ENCODE measurements at places on chromosomes 6 and 20.

GRCh38 chr20:36394340-36394965, 88.3 kb downstream of the DLGAP4 start:
- DNase-seq = no peak

DNA sequence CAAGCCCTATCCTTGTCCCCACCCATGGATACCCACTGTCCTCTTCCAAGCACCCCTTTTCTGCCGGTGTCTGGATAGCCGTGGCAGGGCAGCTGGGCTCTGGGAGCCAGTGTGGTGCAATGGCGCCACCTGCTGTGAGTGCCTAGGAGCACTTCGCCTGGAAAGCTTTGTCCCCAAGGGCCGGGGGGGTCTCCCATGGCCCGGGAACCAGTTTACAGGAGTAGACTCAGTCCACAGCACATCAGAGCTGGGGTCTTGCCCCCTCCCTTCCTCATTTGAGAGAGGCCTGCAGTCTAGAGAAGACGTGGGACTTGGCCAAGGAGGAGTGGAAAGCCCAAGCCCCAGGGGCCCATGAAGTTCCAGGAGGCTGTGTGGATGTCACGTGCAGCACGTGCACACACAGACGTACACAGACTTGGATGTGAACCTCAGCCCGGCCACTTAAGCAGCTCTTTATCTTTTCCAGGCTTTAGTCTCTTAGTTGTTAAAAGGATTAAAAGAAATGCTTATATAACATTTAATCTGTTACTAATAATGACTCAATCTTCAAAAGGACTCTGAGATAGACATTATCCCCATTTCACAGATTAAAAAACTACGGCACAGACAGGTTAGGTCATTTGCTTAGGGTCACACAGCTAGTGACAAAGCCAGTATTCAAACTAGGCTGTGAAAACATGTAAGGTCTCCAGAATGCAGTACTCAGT, 40.9 kb upstream of the CDH22 start:
- DNase-seq = no peak

DNA sequence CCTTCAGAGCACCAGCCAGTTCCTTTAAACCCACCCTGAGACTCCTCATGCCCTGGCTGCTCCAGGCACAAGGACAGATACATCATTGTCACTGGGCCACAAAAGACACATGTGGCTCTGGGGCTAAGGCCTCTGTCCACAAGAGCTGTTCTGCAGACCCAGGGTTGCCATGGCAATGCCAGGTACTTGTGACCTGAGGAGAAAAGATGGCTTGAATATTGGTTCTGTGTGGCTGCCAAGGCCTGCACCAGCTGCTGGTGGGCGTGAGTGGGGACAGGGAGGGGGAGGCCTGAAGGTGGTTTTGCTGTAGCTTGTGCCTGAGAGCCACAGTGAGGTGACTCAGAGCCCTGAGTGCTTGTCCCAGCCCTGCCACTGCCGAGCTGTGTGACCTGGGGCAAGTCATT, 31.8 kb downstream of the SAYSD1 start:
- no peak for DNase-seq

- no peak for DNase-seq
These were observed 103.2 kb upstream of the TNFAIP3 start for GRCh38 chr6:137763886-137764285.

DNA sequence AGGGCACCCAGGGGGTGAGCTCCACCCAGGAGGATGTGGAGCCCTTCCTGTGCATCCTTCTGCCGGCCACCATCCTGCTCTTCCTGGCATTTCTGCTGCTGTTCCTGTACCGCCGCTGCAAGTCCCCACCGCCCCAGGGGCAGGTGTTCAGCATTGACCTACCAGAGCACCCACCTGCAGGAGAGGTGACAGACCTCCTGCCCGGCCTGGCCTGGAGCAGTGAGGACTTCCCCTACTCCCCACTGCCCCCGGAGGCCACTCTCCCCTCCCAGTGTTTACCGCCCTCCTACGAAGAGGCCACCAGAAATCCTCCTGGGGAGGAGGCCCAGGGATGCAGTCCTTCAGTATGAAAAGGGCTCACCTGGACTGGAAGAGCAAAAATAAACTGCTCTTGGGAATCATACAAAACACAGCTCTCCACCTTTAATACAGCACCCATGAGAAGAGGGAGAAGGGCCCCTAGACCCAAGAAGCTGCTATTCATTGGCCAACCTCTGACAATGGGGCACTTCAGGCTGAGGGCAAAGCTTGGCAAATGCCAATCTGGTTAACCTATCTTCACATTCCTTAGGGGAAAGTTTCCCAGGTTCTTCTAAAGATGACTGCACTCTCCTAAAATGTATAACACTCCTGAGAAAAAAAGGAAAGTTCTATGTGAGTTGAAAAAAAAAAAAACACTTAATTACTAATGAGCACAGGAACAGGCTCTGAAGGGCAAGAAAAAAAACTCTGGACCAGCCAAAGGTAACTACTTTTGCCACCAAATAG, 5.0 kb downstream of the SMIM28 start:
- DNase-seq = no peak

DNA sequence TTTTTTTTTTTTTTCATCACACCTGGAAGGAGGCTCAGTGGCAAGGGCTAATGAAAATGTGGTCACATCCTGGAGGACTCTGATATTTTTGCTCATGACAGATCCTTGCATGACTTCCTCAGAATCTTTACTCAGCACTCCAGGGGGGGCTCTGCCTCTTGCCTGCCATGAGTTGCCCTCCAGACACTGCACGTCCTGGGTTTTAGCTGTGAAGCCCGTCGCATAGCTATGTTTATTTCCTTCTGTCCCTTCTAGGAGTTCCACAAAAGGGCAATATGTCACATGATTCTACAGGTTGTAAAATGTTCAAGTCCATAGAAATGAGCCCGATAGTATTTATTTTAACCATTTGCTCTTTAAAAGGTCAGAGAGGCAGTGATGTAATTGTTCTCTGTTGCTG, 18.2 kb downstream of the MAS1 start:
- DNase-seq = no peak

GRCh38 chr6:154039231-154039842, at the start of gene OPRM1:
Gene OPRM1, plus strand, starts transcription at chr6:154039240. Its CDS starts 305 bp downstream, at chr6:154039545.
- DNase-seq = no peak

Measured in stimulated activated CD8-positive, alpha-beta memory T cell treated with anti-CD3 and anti-CD28 coated beads, Interleukin-2, amount 100 ng/mL, for 1 hour (primary cell).